ENCODE measurements at places on chromosomes 2 and 18. TPM values are rescaled to one million over a fixed set of nuclear protein-coding genes. Genes with fewer than 3 reads are reported as not detected.

Gene NDC80
- 1.1 TPM for total RNA-seq

Gene HRH4
- total RNA-seq = 2.0 TPM

Gene KCNIP3
- 2.6 TPM for total RNA-seq

GRCh38 chr2:11411244-11411643, 54.7 kb downstream of the E2F6 start:
- no peak for DNase-seq
- no peak overlapping the region for H3K27ac ChIP-seq
- peaks cover 10% of the 10 kb centered on the region for H3K4me1 ChIP-seq
- H3K4me3 ChIP-seq = peak overlapping the region; percentile 55

GRCh38 chr2:187586011-187586641, 31.9 kb upstream of the TFPI start:
- DNase-seq = no peak
- H3K4me1 ChIP-seq = peaks cover 4% of the 10 kb centered on the region

- no peaks in the 10 kb centered on the region for H3K4me1 ChIP-seq
- DNase-seq = no peak
- H3K27me3 ChIP-seq = no peaks in the 10 kb centered on the region
Measured at GRCh38 chr2:70002241-70002899, 40.9 kb upstream of the ASPRV1 start.

DNA sequence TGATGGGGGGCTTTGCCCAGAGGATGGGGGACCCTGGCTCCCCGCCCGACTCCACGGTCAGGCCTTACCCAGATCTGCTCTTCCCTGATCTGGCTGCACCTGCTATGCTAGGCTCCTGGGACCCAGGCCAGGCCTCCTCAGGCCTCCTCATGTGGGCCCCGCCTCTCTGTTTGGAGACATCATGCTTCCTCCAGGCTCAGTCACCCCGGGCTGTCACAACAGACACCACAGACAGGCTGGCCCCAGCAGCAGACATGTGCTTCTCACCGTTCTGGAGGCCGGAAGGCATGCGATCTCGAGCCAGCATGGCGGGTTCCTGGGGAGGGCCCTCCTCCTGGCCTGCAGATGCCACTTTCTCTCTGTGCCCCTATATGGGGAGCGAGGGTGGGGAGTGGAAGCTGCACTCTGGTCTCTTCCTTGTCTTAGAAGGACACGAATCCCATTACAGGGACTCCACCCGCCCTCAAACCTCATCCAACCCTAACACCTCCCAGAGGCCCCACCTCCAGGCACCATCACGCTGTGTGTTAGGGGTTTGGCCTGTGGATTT, 10.8 kb upstream of the NEU4 start:
- H3K27me3 ChIP-seq = peaks cover 10% of the 10 kb centered on the region
- no peak overlapping the region for H3K4me3 ChIP-seq
- no peaks in the 10 kb centered on the region for H3K36me3 ChIP-seq
- no peak overlapping the region for H3K27ac ChIP-seq

- no peaks in the 10 kb centered on the region for H3K27me3 ChIP-seq
- no peak overlapping the region for H3K4me3 ChIP-seq
- H3K27ac ChIP-seq = no peak overlapping the region
- H3K4me1 ChIP-seq = peaks cover 4% of the 10 kb centered on the region
Measured at GRCh38 chr2:201621293-201621999, 21.9 kb downstream of the TMEM237 start.
